NCI-H226 (cell line): ENCODE measurements at places on chromosomes 12 and 14.

- DNase-seq: no peak
Observed at GRCh38 chr12:25054783-25055144, 105.9 kb upstream of the BCAT1 start.

DNA sequence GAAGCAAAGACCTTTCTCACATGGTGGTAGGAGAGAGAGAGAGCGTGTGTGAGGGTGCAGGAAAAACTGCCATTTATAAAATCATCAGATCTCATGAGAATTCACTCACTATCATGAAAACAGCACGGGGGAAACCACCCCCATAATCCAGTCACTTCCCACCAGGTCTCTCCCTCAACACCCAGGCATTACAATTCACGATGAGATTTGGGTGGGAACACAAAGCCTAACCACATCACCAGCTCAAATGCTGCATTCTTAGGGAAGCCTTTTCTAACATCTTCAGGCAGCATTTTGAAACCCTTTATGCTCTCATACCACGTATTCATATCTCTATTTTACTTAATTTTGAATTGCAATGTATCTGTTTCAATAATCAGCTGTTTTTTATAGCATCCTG, 165.9 kb downstream of the TMTC3 start:
- no peak for DNase-seq

- peak; percentile 35 for DNase-seq
Observed at GRCh38 chr14:64303471-64303917, 9.3 kb upstream of the ESR2 start.

- DNase-seq: no peak
Observed at GRCh38 chr14:51439896-51440295, 199.8 kb downstream of the TMX1 start.

GRCh38 chr12:67716817-67717216, 68.3 kb downstream of the DYRK2 start:
- peak; percentile 20 for DNase-seq

DNA sequence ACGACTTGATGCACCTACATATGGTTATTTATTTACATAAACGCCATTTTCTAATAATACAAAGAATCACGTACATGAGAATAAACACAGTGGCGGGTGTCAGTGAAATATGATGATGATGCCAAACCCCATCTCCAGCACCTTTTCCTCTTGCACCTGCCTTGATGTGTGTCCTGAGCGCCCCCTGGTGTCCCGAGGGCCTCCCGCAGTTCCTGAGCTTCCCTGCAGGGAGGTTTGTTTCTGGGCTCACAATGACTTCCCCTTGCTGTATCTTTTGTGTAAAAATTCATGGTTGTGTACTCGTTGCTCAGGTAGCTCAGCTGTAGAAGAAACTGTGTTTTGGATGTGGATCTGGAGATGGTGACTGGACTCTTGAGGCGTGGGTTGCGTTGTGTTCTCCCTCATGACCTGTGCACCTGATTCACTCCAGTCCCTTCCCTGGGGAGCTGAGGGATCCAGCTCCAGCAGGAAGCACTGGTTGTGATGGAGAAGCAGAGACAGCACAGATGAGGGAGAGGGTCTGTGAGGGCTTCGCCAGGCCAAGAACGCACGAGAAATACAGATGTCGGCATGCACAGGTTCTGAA, 1037.8 kb downstream of the TMEM121 start:
- DNase-seq: no peak

DNA sequence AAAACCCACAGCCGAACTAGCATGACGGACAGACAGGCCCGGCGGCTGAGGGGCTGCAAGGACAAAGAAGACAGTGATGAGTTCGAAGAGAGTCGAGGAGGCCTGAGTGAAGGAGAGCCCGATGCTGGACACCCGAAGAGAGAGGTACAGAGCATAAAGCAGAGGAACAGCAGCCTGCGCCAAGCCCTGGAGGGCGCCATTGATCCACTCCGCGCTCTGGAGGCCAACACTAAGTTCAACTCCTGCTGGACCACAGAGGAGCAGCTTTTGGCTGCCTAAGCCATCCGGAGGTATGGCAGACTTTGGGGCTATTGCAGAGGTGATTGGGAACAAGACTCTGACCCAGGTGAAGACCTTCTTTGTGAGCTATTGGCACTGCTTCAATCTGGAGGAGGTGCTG, 7.8 kb upstream of the PLXNC1 start:
- DNase-seq: no peak

GRCh38 chr14:58027904-58028303, 124.1 kb downstream of the ARMH4 start:
- DNase-seq: no peak

DNA sequence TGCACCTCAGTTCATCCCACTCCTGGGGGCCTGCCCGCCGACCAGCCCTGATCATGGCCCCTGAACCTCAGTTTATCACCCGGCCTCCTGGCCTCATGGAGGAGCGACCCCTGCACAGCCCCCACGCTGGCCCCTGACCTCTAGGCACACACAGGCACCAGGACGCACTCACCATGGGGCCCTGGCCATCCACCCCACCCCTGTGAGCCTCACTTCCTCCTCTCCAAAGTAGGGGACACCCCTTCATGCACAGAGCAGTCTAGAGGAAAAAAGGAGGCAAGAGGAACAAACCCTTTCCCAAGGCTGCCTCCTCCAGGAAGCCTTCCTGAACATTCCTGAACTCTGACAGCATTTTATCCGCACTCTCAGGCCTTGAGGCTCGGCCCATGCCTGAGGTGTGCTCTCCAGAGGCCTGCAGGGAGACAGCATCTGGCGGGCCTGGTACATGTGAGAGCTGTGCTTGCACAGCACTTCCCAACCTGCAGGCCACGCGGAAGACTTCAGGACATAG, 39.4 kb downstream of the CCNK start:
- DNase-seq: no peak

- DNase-seq: no peak
Observed at GRCh38 chr14:23600322-23600707, 21.7 kb upstream of the JPH4 start.

DNA sequence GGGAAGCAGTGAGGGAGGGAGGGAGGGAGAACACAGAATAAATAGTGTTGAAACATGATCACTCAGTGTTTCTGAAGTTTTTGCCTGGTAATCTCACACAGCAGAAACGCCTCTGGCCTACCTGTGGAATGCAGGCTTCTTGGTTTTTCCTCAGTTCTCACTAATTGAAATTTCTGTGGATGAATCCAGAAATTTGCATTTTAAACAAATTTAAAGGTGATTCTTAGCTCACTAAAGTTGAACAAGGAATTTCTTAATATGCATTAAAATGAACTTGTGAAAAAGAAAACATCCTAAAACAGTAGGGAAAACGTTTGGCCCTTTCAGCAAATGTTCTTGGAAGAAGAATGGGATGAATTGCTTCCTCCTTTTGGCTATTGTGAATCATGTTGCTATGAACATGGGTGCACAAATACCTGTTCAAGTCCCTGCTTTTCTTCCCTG, 1.4 kb downstream of the RNASE9 start:
- DNase-seq: no peak

DNA sequence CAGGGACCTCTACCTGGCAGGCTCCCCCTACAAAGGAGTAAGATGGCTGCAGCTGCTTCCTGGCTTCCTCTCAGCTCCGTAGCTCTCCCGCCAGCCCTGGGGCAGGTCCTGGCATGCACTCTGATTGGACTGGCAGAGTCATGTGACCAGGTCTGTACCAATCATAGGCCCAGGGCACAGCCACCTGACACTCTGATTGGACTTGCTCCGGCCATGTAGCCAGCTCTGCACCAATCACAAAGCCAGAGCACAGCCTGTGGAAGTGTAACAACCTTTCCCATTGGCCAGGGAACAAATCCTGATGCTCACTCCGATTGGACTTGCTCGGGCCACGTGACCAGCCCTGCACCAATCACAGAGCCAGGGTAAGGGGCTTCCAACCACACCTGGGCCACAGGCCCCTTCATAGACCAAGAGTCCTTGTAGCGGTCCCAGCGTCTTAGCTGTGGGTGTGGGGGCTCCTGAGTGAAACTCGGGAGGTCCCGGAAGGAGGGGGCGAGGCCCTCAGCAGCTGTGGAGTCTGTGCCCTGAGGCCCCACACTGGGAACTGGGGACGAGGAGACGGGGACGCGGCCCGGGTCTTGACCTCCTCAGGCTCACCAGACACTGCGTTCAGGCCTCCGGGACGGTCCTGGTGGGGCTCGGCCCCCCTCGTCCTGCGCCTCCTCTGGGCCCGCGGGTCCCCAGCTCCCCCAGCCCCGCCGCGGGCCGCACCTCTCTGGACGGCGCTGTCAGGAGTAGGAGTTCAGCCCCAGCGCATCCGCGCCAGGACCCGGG, 210.6 kb downstream of the ADGRD1 start:
- no peak for DNase-seq

GRCh38 chr14:89332031-89332430, 85.0 kb downstream of the FOXN3 start:
- no peak for DNase-seq

DNA sequence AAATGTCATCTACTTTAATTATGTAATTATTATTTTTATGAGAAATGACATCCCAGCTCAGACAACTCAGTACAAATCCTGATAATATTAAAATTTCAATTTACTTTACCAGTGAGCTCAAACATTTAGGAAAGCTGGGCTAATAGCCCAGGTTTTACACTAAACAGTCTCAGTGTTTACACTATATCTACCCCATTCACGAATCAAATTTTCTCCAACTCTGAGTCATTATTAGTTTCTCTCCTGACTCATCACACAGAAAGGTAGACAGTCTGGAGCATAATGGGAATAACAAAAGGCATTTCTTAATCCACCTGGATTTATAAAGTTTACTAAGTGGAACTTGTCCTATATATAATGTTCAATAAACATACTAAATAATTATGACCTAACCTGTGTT, 5.7 kb downstream of the PAWR start:
- DNase-seq: peak; percentile 77

GRCh38 chr12:89417246-89417977, 65.1 kb upstream of the DUSP6 start:
- peak; percentile 5 for DNase-seq

DNA sequence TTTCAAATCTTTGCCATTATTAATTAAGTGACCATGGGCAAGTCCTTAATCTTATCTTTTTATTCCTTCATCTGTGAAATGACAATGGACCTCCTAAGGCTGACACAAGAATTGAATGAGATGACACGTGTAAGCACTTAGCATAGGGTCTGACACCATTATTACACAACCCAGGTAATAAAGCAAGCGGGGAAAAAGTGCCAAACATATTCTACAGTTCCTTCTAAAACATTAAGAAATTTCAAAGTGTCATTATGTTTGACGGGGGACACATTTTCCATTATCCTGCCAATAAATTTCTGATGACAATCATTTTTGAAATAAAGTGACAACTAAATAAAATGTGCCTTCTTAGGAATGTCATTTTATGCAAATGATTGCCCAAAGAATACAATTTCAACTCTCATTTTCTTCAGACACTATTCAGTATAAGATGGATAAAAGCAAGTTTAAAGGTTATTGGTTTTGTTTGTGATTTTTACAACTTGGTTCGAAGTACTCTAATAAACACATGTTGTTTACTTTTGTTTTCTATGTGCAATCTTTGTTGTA, 3.0 kb downstream of the ANKS1B start:
- no peak for DNase-seq

GRCh38 chr12:104549815-104550480, 93.2 kb downstream of the CHST11 start:
- DNase-seq: peak; percentile 31

GRCh38 chr12:43277651-43278540, 274.1 kb downstream of the ADAMTS20 start:
- DNase-seq: peak; percentile 44

- DNase-seq: no peak
Observed at GRCh38 chr14:103908580-103908979, 19.7 kb upstream of the TDRD9 start.

DNA sequence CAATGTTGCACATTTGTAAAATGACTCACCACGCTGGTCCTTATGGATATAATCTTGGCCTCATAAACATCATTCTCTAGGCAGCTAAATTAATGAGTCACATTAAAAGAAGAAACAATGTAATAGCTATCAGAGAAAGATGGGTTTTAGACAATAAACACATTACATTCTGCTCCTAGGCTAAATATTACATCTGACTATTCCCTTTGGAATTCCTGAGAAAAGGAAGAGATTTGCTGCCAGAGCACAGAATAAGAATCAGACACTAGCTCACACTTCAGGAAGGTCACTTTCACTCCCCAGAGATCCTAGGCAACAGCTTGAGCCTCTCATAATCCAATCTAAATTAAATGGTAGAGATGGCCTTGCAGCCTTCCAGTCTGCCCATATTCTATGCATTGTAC, 218.2 kb downstream of the PTPRO start:
- DNase-seq: peak; percentile 55

GRCh38 chr12:62261876-62262517, 1.8 kb downstream of the USP15 start:
- no peak for DNase-seq

- DNase-seq: no peak
Observed at GRCh38 chr12:57369202-57369601, 61.6 kb downstream of the R3HDM2 start.

DNA sequence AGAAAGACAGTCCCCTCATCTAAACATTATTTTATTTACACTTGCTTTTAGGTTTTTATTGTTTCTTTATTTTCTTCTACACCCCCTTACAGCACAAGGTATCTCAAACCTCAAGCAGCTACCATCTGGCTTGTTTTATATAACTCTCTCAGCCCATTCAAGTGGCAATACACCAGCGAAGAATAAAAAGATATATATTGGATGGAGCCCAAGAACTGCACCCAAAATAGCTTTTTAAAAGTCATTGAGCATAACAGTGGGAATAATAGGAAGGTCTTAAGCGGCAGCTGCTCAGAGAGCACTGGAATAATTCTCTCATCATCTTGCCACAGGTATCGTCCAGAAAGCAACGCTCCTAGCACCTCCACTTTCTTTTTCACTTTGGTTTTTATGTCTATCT, 322.5 kb downstream of the SYT1 start:
- no peak for DNase-seq

GRCh38 chr14:49931523-49931922, 38.6 kb downstream of the ARF6 start:
- no peak for DNase-seq

GRCh38 chr14:88914956-88915355, 90.5 kb downstream of the TTC8 start:
- DNase-seq: no peak

GRCh38 chr14:102050625-102051024, 36.2 kb downstream of the HSP90AA1 start:
- peak; percentile 42 for DNase-seq

DNA sequence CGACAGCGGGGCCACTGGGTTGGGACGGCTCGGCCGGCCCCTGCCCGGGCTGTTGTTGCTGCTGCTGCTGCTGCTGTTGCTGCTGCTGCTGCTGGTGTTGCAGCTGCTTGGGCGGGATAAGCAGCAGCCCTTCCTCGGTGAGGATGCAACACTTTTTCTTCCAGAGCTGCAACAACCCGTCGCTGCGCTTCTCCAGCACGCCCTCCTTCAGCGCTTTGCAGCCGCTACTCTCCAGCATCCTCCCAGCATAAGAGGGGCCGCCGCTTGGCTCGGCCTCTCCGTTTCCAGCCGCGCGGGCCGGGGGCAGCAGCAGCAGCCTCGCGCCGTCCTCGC, 529 bp downstream of the PHLDA1 start:
- DNase-seq: no peak

GRCh38 chr12:115433014-115433634, 749.1 kb upstream of the TBX3 start:
- no peak for DNase-seq
